ENCODE measurements at places on chromosomes 1 and 21.

GRCh38 chr1:117396074-117396473 is 28.8 kb downstream of the MAN1A2 start:
- no peak for DNase-seq

DNA sequence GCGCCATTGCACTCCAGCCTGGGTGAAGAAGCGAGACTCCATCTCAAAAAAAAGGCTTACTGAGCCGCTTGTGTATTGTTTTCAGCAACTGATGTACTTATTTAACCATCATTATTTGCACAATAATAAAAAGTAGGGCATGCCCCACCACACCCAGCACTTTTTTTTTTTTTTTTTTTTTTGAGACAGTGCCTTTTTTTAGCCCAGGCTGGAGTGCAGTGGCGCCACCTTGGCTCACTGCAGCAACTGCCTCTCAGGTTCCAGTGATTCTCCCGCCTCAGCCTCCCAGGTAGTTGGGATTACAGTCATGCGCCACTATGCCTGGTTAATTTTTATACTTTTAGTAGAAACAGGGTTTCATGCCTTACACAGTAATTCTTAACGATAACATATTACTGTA is 12.2 kb upstream of the TRNAU1AP start:
- DNase-seq: no peak

GRCh38 chr1:51715369-51715768 is 98.5 kb downstream of the OSBPL9 start:
- no peak for DNase-seq

DNA sequence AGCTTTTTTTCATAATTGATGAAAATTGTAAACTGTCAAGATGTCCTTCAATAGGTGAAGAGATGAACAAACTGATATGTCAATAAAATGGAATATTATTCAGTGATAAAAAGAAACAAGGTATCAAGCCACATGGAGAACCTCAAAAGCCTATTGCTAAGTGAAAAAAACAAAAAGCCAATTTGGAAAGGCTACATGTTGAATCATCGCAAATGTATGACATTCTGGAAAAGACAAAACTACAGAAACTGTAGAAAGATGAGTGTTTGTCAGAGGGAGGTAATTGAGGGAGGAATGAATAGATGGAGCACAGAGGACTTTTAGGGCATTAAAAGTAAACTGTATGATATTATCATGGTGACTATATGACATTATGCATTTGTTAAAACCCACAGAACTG is 34.5 kb upstream of the USP25 start:
- DNase-seq: no peak

GRCh38 chr1:208048904-208049303 is 138.0 kb upstream of the CD34 start:
- no peak for DNase-seq

DNA sequence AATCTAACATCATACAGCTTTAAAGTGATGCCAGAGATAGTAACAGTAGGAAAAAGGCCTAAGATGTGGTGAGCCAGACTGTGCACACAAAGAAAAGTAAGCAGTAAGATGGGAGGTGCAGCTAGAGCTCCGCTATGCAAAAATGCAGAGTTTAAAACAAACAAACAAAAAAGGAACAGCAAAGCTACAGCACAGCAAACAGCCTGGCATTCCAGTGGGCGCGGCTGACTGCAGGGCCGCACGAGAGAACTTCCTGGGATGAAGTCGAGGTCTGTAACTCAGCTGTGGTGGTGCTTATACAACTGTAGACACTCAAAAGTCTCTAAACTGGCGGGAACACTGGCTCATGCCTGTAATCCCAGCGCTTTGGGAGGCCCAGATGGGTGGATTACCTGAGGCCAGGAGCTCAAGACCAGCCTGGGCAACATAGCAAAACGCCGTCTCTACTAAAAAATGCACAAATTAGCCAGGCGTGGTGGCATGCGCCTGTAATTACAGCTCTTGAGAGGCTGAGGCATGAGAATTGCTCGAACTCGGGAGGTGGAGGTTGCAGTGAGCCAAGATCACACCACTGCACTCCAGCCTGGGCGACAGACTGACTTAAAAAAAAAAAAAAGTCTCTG is 30.1 kb downstream of the PRDM15 start:
- no peak for DNase-seq

DNA sequence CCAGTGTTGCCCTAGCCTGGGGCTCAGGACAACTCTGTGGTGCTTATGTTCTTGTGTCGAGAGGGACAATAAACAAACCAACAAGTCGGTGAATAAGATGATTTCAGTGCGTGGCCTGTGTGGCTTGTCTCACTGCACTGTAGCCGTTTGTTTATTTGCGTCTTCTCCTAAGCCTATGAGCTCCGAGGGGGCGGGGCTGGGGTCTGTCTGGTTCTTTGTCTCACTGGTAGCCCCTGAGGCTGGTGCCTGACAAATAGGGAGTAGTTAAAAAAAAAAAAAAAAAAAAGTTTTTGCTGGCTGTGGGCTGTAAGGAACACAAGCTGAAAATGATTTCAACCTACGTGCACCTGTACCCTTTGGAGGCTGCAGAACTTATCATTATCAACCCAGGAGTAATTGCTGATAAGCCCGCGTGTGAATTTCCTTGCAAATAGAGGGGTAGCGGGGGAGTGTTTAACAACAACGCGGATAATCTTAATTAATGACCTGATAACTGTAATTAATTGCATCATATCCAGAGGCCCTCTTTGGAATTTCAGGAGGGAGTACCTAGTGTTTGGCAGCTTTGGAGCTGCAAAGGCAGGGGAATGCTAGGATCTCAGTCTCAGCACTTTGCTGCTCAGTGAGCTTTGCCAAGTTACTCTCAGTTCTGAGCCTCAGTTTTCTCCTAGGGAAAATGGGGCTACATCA is 925 bp upstream of the ARHGEF10L start:
- DNase-seq: no peak

GRCh38 chr1:112904071-112904830 is 51.7 kb downstream of the SLC16A1 start:
- DNase-seq: no peak

DNA sequence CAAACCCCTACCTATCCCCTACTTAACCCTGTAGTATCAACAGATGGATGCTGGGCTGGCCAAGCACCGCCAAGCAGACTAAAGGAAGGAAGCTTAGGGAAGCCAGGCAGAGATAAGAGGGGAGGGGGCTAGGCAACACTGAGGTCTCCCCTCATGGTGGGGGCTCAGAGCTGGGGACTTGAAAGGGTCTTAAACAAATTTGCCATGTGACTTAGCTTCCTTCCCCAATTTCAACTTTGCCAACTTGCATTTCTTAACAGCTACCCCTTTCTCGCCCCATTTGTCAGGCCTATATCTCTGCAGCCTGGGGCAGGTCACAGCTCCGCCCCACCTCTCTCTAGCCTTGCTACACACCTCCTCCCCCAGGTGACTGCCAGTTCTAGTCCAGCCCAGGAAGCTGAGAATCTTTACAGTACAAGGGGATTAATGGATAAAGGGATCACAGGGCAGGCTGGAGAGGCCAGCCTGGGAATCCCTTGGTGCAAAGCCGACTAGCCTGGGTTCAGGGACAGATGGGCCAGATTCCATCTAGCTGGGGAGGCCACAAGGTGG is 3.4 kb downstream of the KIF21B start:
- no peak for DNase-seq

GRCh38 chr1:162889989-162890388 is 29.0 kb upstream of the CCDC190 start:
- no peak for DNase-seq
